ENCODE measurements at places on chromosomes 4 and X.
A peak's percentile ranks its signal among the peaks of the same experiment; 100 is the strongest.

DNA sequence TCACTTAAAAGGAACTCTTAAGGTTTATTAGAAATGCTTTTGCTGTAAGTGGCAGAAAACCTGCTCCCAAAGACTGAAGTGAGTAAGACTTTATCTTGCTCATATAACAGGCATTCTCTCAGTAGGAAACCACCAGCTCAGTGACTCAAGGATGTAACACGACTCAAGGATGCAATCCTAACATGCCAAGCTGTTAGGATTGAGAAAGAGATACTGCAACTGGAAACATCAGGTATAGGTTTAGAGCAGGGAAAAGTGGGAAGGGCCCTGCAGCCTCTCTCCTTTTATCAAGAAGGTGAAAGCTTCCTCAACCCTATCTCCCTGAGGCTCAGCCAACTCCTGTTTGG lies 11.9 kb upstream of the SLC9A7 start:
- DNase-seq = no peak

DNA sequence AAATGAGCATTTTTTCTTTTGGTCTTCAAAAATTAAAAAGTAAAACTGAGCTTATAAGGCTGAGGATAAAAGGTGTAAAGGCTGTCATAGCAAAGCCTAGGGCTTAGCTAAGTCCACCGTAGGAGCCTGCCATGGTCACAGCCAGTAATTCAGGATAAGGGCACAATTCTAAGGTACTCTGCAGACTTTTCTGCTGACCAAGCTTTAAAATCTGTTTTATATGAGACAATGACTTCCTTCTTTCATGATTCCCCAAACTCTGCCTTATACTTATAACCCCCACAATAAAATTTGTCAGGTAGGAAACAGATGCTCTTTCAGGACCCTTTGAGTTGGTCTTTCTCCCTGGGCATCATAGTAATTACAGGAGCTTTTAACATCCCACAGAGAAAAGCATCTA lies 138.5 kb downstream of the COL4A6 start:
- no peak for DNase-seq

DNA sequence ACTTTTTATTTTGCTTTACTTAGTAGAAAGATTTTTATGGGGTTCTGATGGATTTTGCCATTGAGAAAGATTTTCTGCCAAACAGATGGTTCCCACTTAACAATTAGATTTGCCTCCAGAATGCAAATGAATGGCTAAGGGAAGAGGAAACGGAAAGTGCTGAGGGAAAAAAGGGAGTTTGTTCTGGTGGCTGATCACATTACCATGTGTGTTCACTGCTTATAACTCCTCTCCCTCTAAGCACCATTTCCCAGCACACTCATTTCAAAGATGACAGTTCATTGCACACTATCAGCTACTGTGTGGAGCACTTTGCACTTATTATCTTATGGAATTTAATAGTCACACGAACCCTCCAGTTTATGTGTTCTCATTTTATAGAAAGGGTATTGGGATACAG lies 68.0 kb upstream of the GRID2 start:
- no peak for DNase-seq

DNA sequence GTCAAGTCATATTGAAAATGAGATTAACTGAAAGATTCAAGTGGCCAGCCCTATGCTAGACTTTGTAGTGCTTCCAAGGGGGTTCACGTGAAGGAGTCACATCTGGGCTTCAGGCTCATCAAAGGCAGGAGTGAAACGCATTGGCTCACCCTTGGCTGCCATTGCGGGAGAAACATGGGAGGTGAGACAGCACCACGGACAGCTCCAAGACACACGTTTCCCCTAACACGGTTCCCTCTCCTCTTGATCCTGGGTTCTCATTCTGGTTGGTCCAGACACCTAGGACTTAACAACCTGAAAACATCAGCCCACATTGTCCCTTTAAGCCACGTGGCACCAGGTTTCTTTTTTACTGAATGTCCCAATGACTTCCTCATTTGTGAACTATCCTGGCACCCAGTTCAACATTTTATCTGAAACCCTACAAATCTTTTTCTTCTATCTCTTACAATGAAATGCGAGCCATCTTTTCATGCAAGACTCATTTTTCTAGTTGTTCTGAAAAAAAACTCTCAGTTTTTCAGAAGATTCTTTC lies 279.0 kb upstream of the VCX3A start:
- DNase-seq = no peak

GRCh38 chr4:188006285-188006848 lies 10.8 kb downstream of the ZFP42 start:
- DNase-seq = no peak

DNA sequence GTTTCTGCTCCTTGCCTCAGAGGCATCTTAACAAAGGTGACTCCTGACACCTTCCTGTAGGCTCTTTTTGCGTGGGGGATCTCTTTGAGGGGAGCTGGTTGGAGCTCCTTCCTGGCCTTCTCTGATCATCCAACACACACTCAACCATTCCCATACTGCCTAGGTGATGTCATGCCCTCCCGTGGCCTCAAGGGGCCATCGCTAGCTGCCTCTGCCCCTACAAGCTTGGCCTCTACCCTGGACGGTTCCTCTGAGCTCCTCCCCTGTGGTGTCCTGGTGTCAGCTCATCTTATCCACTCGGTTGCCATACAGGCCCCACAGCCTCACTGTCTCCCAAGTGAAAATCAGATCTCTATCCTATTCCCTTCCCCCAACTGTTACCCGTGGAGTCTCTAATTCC lies 13.7 kb upstream of the ZNF185 start:
- no peak for DNase-seq

- no peak for DNase-seq
These were observed 445.2 kb downstream of the RPA4 start for GRCh38 chrX:97328853-97329390.

DNA sequence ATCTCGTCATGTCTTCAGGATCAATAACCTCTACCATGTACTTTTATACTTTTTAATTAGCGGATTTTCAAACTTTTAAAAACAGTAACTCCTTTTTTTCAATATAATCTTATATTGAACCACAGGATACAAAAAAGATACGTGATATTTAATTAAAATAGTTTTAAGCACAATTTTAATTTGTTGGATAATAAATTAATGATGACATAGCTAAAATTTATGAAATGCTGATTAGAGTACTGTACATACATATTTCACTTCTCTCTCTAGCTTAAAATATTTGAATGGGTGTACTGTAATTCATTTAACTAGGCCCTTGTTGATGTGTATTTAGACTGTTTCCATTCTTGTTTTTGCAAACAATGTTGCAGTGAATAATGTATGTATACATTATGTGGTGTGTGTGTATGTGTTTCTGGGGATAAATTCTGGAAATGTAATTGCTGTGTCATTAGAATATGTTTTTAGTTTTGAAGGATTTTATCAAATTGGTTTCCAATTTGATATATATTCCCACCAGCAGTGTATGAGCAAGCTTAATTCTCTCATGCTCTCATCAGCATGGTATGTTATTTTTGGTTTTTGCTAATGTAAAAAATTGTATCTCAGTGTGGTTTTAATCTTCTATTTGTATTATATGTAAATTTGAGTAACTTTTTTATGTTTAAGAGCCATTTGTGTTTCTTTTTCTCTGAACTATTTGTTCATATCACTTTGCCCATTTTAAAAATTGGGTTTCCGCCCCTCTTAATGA lies 66.4 kb downstream of the CDKL5 start:
- no peak for DNase-seq

DNA sequence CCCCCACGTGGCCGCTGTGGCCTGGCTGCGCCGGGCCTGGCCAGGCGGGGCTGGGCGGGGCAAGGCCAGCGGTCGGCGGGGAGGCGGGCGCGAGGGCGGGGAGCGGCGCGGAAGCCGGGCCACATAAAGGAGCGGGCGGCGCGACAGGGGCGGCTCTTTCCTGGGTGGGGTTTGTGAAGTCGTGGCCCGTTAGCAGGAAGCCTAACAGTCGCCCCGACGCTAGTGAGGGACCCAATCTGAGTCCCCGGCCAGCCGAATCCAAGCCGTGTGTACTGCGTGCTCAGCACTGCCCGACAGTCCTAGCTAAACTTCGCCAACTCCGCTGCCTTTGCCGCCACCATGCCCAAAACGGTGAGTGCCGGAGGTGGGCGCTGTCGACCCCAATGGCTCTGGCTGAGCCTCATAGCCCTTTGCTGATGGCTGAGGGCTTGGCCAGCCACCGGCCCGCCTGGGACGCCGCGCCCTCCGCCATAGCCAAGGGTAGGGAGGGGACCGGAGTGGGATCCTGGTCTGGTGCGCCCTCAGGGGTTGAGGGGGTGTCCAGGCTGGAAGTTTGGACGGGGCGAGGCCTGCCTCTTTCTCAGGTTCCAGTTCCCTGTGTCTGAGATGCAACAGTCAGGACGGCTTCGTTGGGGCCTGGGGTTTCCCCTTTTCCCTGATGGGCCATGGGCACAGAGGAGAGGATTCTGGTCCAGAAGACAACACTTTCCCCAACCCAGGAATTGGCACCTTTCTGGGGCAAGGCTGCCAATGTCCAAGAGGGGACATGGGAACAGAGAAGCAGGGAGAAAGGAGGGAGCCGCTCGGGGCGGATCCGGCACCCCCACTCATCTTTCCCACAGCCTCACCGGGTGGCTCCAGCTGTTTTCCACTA lies at the start of gene MSN:
TSS of gene MSN (plus strand) at position 152 of the 874 bp plus-strand sequence. CDS start at position 340, 188 bp downstream.
- DNase-seq = peak; percentile 85

- DNase-seq = no peak
These were observed 12.9 kb upstream of the ODAM start for GRCh38 chr4:70182517-70183167.

DNA sequence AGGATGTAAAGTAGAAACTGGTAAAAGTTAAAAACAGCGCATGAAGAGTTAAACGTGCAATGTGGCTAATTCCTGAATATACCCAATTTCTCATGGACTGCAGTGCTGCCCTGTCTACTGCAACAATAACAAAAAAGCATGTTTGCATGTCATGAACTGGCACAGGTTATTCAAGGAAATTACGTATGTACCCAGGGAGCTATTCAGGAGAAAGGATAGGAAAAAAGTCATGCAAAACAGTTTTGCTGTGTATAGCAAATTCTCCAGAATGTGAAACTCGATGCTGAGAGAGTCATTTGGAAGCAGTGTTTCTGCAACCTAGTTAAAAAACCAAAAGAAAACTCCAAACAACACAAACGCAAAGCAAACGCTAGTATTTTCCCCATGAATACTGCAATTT lies 381.5 kb upstream of the PRKX start:
- DNase-seq = no peak

DNA sequence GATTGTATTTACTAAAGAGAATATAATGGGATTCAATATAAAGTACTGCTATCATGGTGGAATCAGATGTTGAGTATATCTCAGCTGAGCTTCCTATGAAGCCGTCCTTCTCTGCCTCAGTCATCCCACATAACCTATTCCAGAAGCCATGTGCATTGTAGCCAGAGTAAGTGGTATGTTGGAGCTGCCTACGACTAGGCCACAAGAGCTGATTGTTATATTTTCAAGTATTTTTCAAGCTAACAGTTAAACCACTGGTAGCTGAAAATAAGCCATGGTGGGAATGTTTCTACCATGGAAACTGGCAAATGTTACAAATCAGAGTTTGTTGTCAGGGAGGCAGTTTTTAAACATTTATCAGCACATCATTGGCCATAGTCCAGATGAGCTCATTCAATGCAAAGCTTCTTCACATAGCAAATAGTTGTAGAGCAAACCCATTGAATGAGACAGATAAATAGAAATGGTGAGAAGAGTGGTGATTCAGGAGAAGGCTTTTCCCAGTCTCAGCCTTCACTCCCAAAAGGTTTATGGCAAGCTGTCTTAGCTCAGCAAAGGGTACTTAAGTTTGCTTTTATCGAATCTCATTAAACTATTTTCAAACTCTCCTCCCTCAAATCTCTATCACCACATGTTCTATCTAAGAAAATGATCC lies 436.4 kb downstream of the PCDH19 start:
- no peak for DNase-seq

- DNase-seq = no peak
These were observed 32.3 kb downstream of the HDAC8 start for GRCh38 chrX:72540318-72540717.

GRCh38 chr4:124931050-124931449 lies 218.5 kb upstream of the ANKRD50 start:
- no peak for DNase-seq

DNA sequence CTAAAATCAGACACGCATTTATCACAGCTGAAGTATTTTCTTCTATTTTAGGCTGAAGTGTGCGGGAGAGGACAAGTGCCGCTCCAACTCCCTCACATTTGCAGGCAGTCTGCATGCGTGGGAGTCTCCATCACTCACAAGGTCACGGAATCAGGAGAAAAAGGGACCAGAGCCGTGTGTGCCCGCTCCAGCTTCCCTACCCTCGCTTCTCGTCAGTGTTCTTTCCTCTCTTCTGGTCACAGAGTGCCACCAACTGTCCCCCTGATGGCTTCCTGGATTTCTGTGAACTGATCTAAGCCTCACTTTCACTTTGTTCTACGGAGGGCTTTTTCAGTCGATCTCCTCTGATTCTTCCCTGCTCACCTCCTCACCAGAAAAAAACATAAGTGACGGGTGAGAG lies 407.4 kb upstream of the AADAT start:
- no peak for DNase-seq

- DNase-seq = no peak
These were observed 660.3 kb upstream of the PITX2 start for GRCh38 chr4:111283066-111283677.

DNA sequence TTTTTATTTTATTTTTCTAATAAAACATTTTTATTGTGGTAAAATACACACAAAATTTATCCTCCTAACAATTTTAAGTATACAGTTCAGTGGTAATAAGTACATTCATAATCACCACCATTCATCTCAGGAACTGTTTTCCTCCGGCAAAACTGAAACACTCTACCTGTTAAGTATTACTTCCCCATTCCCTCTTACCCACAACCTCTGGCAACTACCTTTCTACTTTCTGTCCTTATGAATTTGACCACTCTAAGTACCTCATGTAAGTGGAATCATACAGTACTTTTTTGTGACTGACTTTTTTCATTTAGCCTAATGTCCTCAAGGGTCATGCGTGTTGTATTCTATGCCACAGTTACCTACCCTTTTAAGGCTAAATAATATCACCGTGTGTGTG lies 21.1 kb upstream of the HSFX4 start:
- no peak for DNase-seq

DNA sequence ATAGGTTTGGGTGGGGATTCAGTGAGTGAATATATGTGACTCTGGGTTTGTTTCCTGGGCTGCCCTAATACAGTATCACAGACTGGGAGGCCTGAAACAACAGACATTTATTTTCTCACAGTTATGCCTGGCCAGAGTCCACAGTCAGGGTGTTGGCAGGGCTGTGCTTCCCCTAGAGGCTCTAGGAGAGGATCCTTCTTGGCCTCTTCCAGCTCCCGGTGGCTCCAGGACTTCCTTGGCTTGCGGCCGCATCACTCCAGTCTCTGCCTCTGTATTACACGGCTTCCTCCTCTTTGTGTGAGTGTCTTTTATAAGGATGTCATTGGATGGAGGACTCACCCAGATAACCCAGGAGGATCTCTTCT lies 5.2 kb upstream of the JAKMIP1 start:
- no peak for DNase-seq

GRCh38 chrX:45740291-45740690 lies 539.6 kb upstream of the DIPK2B start:
- no peak for DNase-seq

DNA sequence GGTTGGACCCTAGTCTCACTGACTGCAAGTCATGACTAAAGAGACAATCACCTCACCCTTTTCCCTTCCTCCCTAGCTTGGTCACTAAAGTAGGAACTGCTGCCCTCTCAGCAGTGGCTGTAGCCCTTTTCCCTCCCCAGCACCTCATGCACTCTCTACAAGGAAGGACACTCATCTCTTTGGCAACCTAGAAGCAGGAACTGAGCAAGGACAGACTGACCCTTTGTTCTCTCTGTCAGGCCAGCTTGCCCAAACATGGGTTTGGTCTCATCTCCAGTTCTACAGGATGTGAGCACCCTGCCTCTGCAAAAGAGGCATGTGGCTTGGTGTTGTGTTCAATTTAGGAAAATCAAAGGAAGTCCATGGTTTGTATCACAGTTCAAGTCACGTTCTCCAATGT lies 15.8 kb downstream of the LEF1 start:
- DNase-seq = no peak
